ENCODE measurements at places on chromosomes 3 and 15.
A peak's percentile ranks its signal among the peaks of the same experiment; 100 is the strongest.

GRCh38 chr15:80162059-80162554 lies 9.3 kb downstream of the FAH start:
- DNase-seq: no peak

DNA sequence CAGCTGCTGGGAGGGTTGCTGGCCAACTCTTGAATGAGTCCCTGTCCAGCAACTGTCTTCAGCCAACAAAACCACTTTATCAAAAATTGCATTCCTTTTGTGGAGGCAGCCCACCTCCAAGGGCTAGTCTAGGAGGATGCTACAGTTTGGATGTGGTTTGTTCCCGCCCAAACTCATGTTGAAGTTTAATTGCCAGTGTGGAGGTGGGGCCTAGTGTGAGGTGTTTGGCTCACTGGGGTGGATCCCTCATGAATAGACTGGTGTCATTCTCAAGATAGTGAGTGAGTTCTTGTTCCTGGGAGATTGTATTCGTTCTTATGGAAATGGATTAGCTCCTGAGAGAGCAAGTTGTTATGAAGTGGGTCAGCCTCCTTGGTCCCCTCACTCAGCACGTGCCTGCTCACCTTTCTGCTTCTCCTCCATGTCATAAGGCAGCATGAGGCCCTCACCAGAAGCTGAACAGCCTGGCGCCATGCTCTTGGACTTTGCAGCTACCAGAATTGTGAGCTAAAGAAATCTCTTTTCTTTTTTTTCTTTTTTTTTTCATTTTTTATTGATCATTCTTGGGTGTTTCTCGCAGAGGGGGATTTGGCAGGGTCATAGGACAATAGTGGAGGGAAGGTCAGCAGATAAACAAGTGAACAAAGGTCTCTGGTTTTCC lies 4.2 kb upstream of the RFC4 start:
- DNase-seq: no peak

DNA sequence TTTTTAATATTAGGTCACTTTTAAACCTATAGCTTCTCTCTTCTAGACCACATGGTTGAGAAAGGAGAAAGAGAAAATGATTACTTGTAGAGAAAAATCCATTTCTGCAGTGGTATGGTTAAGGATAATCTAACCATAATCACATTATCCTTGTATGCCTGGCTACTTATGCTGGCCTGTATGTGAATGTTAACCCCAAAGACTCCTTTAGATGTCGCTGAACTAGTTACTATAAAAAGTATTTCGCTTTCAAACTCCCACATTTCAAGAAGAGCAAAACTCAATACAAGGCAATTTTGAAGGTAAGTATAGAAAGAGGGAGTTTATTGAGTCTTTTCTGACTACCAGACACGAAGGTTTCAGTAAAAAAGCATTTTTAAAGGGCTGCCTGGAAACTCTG lies 2.2 kb downstream of the KCTD6 start:
- DNase-seq: no peak

DNA sequence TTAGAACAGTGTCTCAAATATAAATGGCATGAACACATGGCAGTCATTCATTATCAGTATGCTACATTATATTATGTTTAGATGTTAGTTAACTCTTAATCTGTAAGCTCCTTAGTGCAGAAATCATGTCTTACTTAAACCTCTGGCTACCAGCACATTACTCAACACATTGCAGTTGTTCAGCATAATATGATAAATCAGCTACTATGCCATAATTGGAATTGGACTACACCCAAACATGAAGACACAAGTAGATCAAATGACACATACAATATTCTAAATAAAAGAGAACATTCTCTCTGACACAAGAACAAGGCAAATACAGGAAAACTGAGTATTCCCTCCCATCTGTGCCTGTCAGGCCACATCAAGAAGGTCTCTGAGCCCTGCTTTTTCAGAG lies 116.1 kb downstream of the PCCB start:
- DNase-seq: peak; percentile 58

DNA sequence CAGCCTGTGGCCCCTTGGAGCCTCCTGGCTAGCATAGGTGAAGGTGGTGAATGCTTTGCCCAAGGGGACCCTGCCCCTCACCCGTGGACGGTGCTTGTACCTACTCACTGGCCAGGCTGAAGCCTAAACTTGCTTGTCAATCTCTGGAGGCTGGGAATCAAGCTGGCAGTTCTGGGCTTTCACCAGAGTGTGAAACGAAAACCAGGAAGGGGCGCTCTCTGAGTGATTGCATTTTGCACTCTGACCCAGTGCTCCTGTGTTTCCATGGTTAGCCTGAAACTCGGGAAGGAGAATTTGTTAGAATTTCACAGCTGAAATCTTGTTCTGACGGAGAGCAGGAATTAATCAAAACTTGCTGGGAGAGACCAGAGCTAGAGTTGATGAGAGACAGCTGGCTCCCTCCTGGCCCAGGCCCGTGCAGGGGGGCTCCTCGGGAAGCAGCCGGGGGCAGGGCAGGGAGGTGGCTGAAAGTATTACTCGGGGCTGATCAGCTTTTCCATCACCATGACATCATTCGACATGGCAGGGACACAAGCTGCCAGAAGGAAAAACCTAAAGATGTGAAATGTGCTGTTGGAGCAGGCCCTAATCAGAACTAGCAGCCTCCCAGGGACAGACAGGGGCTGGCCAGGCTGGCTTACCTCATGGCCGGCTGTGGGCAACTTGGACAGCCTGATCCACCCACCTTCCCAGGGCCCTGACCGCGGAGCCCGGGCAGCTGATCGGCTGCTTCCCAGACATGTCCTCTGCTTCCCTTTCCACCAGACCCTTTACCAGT lies 323.6 kb upstream of the CTDSPL start:
- peak; percentile 18 for DNase-seq

GRCh38 chr15:38479756-38480155 lies 25.8 kb downstream of the FAM98B start:
- no peak for DNase-seq

DNA sequence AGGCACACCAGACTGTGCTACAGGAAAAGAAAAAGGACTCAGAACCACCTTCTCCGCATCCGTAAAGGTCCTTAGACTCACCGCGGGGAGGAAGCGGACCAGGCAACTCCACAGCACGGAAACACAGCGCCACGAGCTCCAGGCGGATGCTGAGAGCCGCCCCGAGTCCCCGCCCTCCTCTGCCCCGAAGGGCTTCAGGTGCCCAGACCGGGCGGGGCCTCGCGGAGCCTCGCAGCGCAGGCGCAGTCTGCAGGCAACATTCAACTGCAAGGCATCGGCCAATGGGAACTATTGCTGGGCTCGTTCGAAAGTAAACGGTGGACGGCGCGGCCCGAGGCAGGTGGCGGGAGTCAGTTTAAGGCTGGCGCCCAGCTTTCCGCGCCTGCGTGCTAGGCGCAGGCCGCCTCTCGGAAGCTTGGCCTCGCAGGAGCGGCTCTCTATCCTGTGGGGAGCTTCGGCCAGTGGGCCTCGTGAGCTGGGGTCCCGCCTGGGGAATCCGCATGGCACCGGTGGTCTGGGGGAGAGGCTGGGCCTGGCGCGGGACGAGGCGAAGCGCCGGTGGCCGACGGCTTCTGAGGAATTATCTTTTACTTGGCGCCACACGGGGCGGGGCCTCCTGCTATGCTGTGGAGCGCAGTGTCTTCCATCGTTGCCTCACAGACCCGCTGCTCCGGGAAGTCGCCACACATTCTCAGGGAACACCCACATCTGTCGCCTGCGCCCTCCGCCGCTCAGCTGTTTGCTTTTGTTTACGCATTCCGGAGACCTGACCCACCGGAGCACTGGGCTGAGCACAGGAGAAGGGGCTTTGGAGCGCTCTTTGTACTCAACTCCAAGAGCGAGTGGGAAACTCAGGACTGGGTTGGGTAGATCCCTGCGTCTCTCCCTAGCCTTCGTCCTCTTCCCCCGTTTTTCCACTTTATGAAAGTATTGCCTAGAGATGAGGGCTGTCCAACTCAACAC lies at the start of gene TRIM59:
Gene TRIM59, minus strand, starts transcription at position 151 of the 963 bp plus-strand sequence. CDS start 10,603 bp downstream, outside the sequence.
- peak; percentile 97 for DNase-seq

- peak; percentile 57 for DNase-seq
Observed at GRCh38 chr15:95291898-95292472, 1038.5 kb upstream of the NR2F2 start.

- no peak for DNase-seq
Observed at GRCh38 chr15:60494108-60494507, 15.2 kb upstream of the ICE2 start.

GRCh38 chr3:127574880-127575878 lies 15.4 kb downstream of the TPRA1 start:
- peak; percentile 92 for DNase-seq

DNA sequence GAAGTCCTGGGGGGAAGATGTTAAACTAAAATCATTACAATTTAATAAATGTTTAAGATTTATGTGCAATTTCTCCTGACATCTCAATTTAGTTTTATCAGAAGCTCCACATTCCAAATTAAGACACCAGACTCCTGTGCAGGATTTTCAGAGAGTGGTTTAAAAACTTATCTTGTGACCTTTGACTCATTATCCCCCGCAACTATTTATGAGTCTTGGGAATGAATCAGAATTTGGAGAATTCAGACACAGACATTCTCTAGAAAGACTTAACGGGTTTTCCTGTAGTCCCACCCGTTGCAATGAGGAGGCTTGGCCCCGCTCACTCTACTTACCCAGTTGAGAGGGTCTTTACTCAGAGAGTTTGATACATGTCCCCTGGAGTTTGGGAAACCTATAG lies 7.1 kb downstream of the OR5K2 start:
- no peak for DNase-seq

GRCh38 chr15:39919748-39920509 lies at the start of gene GPR176:
TSS of gene GPR176 (minus strand) at chr15:39920266. CDS start at chr15:39920026, 240 bp downstream.
- peak; percentile 95 for DNase-seq

DNA sequence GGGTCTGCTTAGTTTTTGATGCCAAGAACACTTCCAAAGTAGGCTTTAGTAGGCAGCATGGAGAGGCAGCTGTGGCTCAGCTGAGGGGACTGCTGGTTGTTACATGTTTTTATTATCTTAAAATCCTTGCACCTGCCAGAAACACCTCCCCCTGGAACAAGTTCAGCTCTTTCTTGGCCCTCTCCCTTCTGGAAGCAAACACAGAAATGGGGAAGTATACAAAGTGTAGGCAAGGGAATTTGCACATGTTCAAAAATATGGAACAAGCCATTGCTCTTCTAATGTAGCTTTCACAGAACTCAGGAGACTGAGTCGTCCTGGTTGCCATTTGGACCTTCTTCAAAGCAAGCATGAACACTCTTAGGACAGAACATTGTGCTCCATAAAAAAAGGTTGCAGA lies 169.1 kb upstream of the SEMA6D start:
- DNase-seq: no peak

GRCh38 chr3:5198986-5199731 lies 11.7 kb downstream of the EDEM1 start:
- no peak for DNase-seq

GRCh38 chr3:130948001-130948773 lies 54.3 kb downstream of the ATP2C1 start:
- peak; percentile 28 for DNase-seq

GRCh38 chr3:112738366-112738765 lies 97.4 kb upstream of the CCDC80 start:
- peak; percentile 69 for DNase-seq

- peak; percentile 69 for DNase-seq
Observed at GRCh38 chr3:117553461-117553860, 843.9 kb downstream of the TUSC7 start.

- DNase-seq: no peak
Observed at GRCh38 chr15:43404130-43404529, 33.2 kb downstream of the TUBGCP4 start.

GRCh38 chr15:28960979-28961378 lies 75.2 kb downstream of the APBA2 start:
- peak; percentile 13 for DNase-seq

DNA sequence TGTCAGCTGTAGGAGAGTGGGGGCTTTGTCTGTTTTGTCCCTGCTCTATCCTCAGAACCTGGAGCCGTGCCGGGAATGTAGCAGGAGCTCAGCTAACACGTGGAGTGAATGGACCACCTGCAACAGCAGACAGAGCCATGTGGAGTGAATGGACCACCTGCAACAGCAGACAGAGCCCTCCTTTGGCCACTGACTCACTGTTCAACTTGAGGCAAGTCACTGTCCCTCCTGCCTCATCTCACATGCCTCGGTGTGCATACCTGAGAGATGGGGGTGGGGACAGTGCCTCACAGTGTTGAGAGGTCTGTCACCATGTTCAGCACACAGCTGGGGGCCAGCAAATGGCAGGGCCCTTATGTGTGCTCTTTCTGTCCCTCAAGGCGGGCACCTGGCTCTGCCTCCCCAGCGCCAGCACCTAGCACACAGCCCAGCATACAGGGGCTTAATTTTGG lies 27.9 kb downstream of the FEM1B start:
- no peak for DNase-seq

- peak; percentile 96 for DNase-seq
Observed at GRCh38 chr15:63089260-63090043, 32.2 kb upstream of the LACTB start.

DNA sequence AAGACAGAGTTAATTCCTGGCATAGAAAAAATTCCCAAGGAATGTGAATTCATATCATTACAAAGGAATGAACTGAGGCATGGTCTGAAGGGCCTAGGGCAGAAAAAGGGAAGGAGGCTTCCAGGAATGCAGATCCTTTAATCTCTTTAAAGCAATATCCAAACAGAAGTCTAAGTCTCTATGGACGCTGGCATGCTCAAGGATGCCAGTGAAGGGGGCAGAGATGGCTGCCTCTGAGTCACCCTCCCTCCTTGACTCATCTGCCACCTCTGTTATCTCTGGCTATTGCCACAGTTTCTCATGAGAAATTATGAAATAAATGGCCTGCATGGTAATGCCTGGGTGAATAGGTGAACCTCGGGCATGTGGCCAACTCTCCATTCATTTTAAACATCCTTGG lies 96.3 kb upstream of the BCL6 start:
- peak; percentile 64 for DNase-seq

GRCh38 chr3:60140160-60140559 lies 1090.3 kb upstream of the CFAP20DC start:
- no peak for DNase-seq

- no peak for DNase-seq
Observed at GRCh38 chr3:13053893-13054292, 19.3 kb downstream of the IQSEC1 start.

DNA sequence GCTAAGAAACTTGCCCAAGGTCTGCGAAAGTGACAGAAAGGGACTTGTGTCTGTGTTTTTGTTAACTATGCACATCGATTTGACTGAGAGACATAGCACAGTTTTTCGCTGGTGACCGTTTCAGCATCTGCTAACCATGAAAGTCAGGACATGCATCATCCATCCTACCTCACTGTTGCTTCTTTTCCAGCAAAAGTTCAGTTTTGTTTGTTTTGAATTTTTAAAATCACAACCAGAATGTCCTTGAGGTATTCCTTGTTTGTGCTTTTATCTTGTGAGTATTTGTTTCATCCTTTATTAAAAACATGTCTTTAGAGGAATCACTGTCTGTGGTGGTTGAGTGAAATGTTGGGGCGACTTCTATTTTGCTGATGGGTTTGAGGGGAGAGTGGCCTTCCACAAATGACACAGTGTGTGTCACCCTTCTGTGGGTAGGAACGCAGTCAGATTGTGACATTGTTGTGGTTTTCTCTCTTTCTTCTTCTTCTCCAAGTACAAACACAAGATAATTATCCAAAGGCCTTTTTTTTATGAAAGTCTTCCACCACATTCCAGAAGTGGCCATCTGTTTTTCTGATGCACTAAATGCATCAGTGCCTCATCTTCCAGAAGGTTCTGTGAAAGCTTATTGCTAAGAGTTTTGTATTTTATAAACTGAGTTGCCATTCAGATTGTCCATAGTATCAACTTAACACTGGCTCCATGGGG lies 214.4 kb upstream of the NR2E3 start:
- peak; percentile 55 for DNase-seq

- peak; percentile 5 for DNase-seq
Observed at GRCh38 chr15:63560741-63561448, 36.3 kb upstream of the FBXL22 start.

GRCh38 chr3:130770644-130771043 lies 24.0 kb upstream of the PIK3R4 start:
- no peak for DNase-seq

- DNase-seq: no peak
Observed at GRCh38 chr3:40192628-40193027, 116.9 kb upstream of the EIF1B start.

Data from GM23248 (cell line).